ENCODE measurements at places on chromosomes 12 and 14.

DNA sequence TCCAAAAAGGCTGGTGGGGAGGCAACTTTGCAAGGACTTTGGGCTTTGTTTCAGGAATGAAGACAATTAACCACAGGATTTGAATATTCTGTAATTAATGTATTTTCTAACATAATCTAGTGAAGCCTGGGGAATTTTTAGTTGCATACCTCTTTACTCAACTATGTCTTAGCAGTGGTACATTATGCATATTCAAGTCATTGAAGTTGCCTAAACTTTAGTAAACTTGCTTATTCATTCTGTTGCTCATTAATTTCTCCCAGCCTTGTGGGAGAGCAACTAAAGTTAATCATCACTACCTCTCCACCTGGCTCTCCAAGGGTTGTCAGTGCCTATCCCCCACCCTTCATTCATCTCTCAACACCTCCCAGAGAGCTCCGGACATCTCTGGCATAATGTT is 54.2 kb downstream of the IFNG-AS1 start:
- DNase-seq: no peak

DNA sequence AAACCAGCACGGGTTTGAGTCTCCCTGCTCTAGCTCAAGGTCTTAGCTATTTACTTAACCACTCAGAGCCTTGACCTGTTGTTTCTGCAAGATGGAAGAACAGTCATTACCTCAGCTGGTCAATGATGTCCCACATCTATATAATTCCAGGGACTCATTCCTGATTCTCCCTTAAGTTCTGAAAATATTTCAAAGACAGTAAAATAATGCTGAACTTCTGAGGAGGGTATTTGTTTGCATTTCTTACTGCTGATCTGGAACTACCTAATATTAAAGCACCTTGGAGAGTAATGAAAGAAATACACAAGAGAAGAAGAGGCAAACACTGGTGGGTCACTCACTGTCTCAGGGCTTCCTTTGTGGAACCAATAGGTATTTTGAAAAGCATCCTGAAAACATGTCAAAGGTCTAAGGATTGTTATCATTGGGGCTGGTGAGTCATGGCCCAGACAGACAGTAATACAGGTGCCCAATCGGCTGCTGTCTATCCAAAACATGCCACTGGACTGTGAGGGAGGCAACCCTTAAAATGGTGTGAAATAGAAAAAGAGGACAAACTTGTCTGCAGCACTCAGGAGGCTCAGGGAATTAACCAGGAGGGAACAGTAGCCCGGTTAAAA is 88.7 kb upstream of the EGLN3 start:
- DNase-seq: no peak

DNA sequence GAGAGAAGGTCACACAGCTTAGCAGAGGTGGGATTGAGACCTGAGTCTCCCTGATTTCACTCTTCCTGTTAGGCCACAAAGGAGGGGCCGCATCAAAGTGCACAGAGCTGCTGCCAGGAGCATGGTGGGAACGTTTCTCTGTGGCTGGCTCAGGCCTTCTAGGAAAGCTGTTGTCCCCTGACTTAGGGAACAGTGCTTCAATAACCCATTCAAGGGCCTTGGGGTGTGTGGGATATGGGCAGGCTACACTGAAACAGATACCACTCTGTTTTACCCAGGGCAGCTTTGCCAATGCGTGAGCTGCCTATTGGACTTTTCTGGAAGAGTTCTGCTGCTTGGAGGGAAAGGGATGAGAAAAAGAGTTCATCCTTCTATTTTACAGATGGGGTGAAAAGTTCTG is 110.0 kb downstream of the ADCK1 start:
- DNase-seq: no peak

GRCh38 chr12:43733687-43734086 is 24.9 kb downstream of the PUS7L start:
- no peak for DNase-seq

DNA sequence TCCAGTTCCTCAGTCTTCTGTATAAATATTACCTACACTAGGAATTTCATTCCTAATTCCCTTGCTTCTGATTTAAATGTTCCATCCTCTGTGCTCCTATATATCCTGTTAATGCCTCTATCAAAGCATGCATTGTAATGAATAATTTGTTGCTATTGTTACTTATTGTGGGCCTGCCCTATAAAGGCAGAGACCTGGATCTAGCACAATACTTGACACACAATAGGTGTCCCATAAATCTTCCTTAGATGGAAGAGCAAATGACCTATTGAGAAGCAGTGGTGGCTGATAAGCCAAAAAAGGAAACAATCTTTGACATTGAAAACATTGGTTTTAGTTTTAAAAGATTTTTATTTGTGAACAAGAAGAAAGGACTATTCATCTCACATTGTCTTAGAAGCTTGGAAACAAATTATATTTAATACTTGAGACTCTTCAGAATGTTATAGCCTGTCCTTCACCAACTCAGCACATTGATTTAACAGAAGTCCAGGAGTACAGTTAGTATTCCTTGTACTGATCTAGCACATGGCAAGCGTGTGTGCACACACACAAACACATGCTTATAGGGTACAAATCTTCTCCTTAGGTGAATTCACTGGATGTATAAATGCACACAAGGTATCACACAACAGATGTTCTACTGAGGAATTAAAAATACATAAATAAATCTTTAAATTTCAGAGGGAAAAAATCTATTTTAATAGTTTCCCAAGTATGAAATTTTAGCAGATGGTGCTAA is 135.9 kb downstream of the DUSP6 start:
- no peak for DNase-seq

DNA sequence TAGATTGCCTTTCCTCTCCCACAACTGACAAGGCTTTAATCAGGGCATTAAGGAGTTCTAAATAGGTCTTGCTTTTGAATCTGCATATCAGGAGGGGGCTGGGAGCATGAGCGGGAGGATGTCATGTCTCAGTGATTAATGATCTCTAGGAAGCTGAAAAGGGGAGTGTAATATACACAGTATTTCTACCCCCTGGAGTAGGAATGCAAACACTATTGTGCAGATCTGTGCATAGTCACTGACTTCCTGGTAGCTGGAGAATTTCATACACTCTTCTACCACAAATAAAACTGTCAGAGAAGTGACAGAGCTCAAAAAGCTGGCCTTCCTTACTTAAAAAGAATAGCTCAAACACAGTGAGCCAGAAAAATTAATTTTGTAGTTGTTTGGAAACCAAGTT is 65.8 kb downstream of the RIC8B start:
- no peak for DNase-seq

DNA sequence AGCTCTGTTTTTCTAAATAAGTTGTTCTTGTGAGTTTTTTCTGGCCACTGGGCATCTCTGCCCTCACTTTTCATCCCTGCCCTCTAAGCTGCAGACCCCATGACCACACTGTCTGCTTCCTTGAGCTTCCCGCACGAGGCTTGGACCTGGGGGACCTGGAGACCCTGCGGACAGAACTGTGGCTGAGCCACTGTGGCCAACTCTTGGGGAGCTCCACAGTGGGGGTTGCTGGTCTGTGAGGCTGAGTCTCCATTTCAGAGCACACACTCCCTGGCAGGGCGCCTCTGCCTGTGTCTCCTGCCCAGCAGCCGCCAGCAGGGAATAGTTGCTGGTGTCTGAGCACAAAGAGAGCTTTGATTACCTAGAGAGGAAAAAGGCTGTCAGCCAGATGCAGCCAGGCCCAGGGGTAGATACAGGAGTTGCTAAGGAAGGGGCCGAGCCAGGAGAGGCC is 13.1 kb upstream of the RIN3 start:
- DNase-seq: no peak

- DNase-seq: no peak
These were observed 3.9 kb downstream of the TAOK3 start for GRCh38 chr12:118368821-118369220.

- no peak for DNase-seq
These were observed 160.7 kb upstream of the TMTC1 start for GRCh38 chr12:29944269-29945000.

GRCh38 chr12:69998011-69998410 is 173.0 kb downstream of the MYRFL start:
- DNase-seq: no peak

DNA sequence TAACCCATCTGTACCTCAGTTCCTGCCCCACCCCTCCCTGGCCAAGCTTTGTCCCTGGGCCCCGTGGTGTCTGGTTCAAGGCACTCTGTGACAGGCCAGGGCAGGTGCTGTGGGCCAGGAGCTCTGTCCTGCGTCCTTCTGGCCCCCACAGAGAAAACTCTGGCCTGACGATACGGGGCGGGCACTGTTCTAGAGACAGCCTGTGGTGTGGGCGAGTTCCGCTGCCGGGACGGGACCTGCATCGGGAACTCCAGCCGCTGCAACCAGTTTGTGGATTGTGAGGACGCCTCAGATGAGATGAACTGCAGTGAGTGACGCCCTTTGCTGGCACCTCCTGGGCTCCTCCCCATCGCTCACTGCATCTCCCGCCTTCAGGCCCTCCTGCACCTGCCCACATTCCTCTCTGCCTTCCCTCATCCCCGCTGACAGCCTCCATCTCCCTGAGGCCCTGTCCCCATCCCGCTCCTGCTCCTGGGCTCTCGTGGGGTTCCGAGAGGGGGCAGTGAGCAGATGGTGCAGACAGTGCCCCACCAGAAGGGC is 22.8 kb upstream of the NXPH4 start:
- no peak for DNase-seq

GRCh38 chr14:97777622-97778355 is 980.6 kb downstream of the VRK1 start:
- no peak for DNase-seq
